Endothelial cell of umbilical vein (primary cell): ENCODE measurements at places on chromosomes 3 and 15. TPM values are rescaled to one million over a fixed set of nuclear protein-coding genes. Genes with fewer than 3 reads are reported as not detected.

- H3K4me1 ChIP-seq: no peaks in the 10 kb centered on the region
- no peaks in the 10 kb centered on the region for H3K36me3 ChIP-seq
- no peaks in the 10 kb centered on the region for H3K27me3 ChIP-seq
- no peak overlapping the region for H3K27ac ChIP-seq
Measured at GRCh38 chr3:73664389-73664788, 39.6 kb upstream of the PDZRN3 start.

DNA sequence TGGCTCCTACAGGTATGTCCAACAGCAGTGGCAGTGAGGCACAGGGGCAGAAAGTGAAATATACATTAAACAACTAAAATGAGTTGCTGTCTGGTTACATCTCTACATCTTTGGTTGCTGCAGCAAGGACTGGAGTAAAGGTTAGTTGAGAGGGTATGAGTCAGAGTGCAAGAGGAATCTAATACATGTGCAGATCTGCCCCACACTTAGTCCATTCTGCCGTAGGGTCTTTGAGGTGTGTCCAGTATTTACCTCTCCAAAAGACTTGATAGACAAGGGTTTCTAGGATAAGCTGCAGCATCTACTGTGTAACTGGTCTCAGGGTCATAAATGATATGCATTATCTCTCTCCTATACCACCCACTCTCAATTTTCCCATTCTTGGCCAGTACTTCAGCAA, 6.2 kb upstream of the NEDD4 start:
- H3K4me3 ChIP-seq: no peak overlapping the region
- no peak for DNase-seq
- no peaks in the 10 kb centered on the region for H3K4me1 ChIP-seq
- no peaks in the 10 kb centered on the region for H3K36me3 ChIP-seq
- no peaks in the 10 kb centered on the region for H3K27me3 ChIP-seq

- H3K27me3 ChIP-seq: no peaks in the 10 kb centered on the region
- H3K4me1 ChIP-seq: no peaks in the 10 kb centered on the region
- H3K4me3 ChIP-seq: no peak overlapping the region
- H3K36me3 ChIP-seq: no peaks in the 10 kb centered on the region
Measured at GRCh38 chr3:17065315-17065714, 180.6 kb downstream of the PLCL2 start.

- DNase-seq: no peak
- H3K27ac ChIP-seq: no peak overlapping the region
- H3K36me3 ChIP-seq: no peaks in the 10 kb centered on the region
- no peak overlapping the region for H3K4me3 ChIP-seq
- H3K4me1 ChIP-seq: no peaks in the 10 kb centered on the region
- H3K27me3 ChIP-seq: peaks cover 10% of the 10 kb centered on the region
Measured at GRCh38 chr3:24483873-24484272, 10.8 kb downstream of the THRB start.

DNA sequence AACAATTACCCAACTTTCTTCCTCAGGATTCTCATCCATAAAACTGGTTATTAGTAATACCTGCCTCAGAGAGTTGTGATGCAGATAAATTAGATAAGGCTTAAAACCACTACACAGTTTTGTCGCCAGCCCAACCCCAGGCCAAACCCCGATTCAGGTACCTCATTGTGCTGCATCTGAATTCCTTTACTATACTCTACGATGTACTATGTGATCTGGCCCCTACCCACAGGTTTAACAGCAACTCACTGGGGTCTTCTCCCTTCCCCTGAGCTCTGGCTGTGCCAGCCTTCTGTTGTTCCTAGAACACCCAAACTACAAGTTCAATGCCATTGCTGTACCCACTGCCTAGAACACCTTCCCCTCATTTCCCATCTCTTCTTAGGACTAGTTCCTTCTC, 64.6 kb downstream of the MYO5A start:
- DNase-seq: no peak
- no peak overlapping the region for H3K4me3 ChIP-seq
- H3K27ac ChIP-seq: peak overlapping the region; percentile 23
- no peaks in the 10 kb centered on the region for H3K36me3 ChIP-seq

GRCh38 chr3:122515020-122515468, 305 bp upstream of the KPNA1 start:
- DNase-seq: no peak
- H3K4me3 ChIP-seq: peak overlapping the region; percentile 55
- H3K36me3 ChIP-seq: no peaks in the 10 kb centered on the region
- H3K4me1 ChIP-seq: peaks cover 14% of the 10 kb centered on the region
- peak overlapping the region; percentile 72 for H3K27ac ChIP-seq
- peaks cover 8% of the 10 kb centered on the region for H3K27me3 ChIP-seq

GRCh38 chr15:74525309-74525708, 15.7 kb upstream of the ARID3B start:
- H3K4me1 ChIP-seq: peaks cover 14% of the 10 kb centered on the region
- peak; percentile 83 for DNase-seq
- peak overlapping the region; percentile 43 for H3K27ac ChIP-seq
- H3K27me3 ChIP-seq: no peaks in the 10 kb centered on the region
- no peak overlapping the region for H3K4me3 ChIP-seq

DNA sequence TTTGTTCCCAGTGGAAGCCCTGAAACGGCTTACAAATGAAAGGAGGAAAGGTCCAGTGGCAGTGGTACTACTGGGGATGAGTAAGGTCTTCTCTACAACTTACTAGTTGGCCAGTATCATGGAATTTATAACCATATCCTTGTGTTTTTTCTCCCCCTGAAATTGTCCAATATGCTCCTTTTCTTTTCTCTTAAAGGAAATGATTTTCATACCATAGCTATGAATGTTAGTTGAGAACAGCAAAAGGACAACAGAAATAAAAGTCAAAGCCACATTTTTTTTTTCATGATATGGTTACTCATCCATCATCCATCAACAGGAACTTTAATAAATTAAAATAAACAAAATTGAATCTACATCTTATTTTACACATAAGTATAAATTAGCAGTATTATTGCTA, 450.4 kb downstream of the MFSD1 start:
- peaks cover 6% of the 10 kb centered on the region for H3K4me1 ChIP-seq
- DNase-seq: peak; percentile 76
- peaks cover 6% of the 10 kb centered on the region for H3K27me3 ChIP-seq
- H3K4me3 ChIP-seq: no peak overlapping the region

- H3K36me3 ChIP-seq: no peaks in the 10 kb centered on the region
- DNase-seq: no peak
- H3K27me3 ChIP-seq: no peaks in the 10 kb centered on the region
- H3K4me3 ChIP-seq: no peak overlapping the region
Measured at GRCh38 chr3:128867200-128868125, 12.0 kb upstream of the ACAD9 start.

DNA sequence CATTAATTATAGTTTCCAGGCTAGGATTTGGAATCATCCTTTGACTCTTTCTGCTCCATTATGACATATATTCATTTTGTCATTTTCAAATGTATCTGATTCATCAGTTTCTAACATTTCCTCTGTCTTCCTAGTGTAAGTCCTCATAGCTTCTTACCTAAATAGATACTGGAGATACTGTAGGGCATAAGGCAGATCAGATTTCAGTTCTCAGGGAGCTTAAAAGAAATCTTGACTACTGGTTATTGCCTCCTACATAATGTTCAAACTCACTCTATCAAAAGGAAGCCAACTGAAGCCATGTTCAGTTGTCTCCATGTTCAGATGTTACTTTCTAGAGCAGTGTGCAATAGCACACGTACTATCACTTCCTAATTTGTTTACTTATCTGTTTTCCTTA, 29.6 kb upstream of the CTDSPL2 start:
- no peaks in the 10 kb centered on the region for H3K36me3 ChIP-seq
- no peaks in the 10 kb centered on the region for H3K4me1 ChIP-seq
- H3K27ac ChIP-seq: no peak overlapping the region
- no peaks in the 10 kb centered on the region for H3K27me3 ChIP-seq
- H3K4me3 ChIP-seq: no peak overlapping the region

- H3K4me3 ChIP-seq: no peak overlapping the region
- H3K27ac ChIP-seq: no peak overlapping the region
- no peaks in the 10 kb centered on the region for H3K36me3 ChIP-seq
- H3K27me3 ChIP-seq: no peaks in the 10 kb centered on the region
Measured at GRCh38 chr3:98603580-98603979, 10.2 kb upstream of the CPOX start.

DNA sequence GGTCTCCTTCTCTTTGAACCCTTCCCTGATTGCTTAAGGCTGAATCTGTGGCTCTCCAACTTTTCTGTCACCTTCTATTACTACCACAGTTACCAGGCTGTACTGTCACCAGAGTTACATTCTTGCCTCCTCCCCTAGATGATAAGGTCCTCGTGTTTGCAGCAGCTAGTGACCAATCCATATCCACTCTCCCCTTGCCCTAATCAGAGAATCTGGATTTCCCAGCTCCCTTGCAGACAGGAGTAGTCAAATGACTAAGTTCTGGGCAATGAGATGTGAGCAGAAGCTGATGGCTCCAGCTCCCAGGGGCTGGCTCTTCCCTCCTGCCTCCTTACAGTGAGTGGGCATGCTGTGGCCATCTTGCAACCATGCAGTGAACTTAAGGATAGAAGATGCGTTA, 95.4 kb upstream of the VGLL4 start:
- H3K4me1 ChIP-seq: no peaks in the 10 kb centered on the region
- peaks cover 8% of the 10 kb centered on the region for H3K27me3 ChIP-seq
- H3K27ac ChIP-seq: no peak overlapping the region
- no peak for DNase-seq
- H3K4me3 ChIP-seq: no peak overlapping the region
- H3K36me3 ChIP-seq: no peaks in the 10 kb centered on the region

- H3K36me3 ChIP-seq: no peaks in the 10 kb centered on the region
- no peak overlapping the region for H3K4me3 ChIP-seq
- H3K27me3 ChIP-seq: no peaks in the 10 kb centered on the region
- no peak for DNase-seq
- peaks cover 35% of the 10 kb centered on the region for H3K4me1 ChIP-seq
Measured at GRCh38 chr15:66405007-66405406, 18.3 kb downstream of the MAP2K1 start.

- no peak overlapping the region for H3K27ac ChIP-seq
- H3K4me3 ChIP-seq: no peak overlapping the region
- peaks cover 11% of the 10 kb centered on the region for H3K27me3 ChIP-seq
- DNase-seq: no peak
- H3K36me3 ChIP-seq: no peaks in the 10 kb centered on the region
Measured at GRCh38 chr3:128995737-128996136, 1.9 kb upstream of the CFAP92 start.

DNA sequence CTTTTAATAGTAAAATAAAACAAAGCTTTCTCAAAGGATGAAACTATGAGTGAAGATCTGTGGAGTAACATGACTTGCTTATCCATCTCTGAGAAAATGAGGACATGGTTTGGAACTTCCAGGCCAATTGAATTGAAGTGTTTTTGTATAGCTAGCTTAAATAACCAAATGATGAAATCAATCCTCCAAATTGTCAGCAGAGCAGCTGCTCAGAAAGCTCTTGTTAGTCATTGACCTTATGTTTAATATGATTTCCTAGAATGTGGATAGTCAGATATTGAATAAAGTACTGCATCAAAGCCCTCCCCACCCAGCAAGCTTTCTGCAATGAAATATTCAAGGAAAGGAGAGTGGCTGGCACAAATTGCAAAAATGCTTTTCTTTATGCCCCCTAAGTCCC, 437.2 kb downstream of the MFSD1 start:
- no peak overlapping the region for H3K27ac ChIP-seq
- H3K4me3 ChIP-seq: no peak overlapping the region
- no peak for DNase-seq
- H3K4me1 ChIP-seq: no peaks in the 10 kb centered on the region
- H3K36me3 ChIP-seq: no peaks in the 10 kb centered on the region
- H3K27me3 ChIP-seq: no peaks in the 10 kb centered on the region

DNA sequence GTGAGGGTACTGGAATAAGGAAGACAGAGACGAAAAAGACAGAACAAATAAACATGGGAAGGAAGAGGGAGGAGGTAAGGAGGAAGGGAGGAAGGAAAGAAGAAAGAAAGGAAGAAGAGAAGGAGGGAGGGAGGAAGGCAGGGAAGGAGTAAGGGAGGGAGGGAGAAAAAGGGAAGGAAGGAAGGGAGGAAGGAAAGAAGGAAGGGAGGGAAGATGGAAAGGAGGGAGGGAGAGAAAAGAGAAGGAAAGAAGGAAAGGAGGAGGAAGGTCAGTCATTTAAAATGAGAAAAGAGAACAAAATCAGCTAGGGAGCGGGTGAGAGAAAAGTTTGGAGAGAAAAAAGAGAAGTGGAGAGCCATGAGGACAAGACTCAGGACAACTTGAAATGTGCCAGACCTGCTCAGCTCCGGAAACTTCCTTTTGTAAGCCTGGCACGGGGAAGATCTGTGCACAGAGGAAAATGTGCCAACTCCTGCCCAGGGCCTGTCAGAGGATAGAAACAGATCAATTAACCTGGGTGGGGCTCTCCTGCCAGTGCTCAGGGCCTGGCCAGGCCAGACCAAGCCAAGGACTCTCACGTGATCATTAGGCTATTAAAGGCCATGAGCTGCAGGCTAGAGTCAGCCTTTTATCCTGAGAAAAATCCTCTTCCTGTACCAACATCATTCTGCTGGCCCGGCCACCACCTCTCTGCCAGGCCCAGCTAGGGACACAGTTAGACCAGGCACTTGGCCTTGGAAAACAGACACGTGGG, 50.1 kb upstream of the BCL6 start:
- peaks cover 2% of the 10 kb centered on the region for H3K27me3 ChIP-seq

GRCh38 chr15:88397506-88397905, 69.7 kb downstream of the MRPL46 start:
- DNase-seq: no peak

GRCh38 chr3:141455603-141456300, 31.1 kb upstream of the RASA2 start:
- no peaks in the 10 kb centered on the region for H3K27me3 ChIP-seq
- DNase-seq: no peak
- H3K4me3 ChIP-seq: no peak overlapping the region

- no peaks in the 10 kb centered on the region for H3K36me3 ChIP-seq
- H3K27me3 ChIP-seq: no peaks in the 10 kb centered on the region
- no peak overlapping the region for H3K4me3 ChIP-seq
Measured at GRCh38 chr15:42804739-42805138, 67.8 kb upstream of the CDAN1 start.

- no peaks in the 10 kb centered on the region for H3K36me3 ChIP-seq
- H3K27me3 ChIP-seq: peaks cover 12% of the 10 kb centered on the region
- no peak overlapping the region for H3K27ac ChIP-seq
- no peak for DNase-seq
- H3K4me1 ChIP-seq: peaks cover 9% of the 10 kb centered on the region
Measured at GRCh38 chr3:14318646-14319045, 83.8 kb upstream of the SLC6A6 start.

- no peak for DNase-seq
- H3K4me1 ChIP-seq: no peaks in the 10 kb centered on the region
- H3K36me3 ChIP-seq: no peaks in the 10 kb centered on the region
Measured at GRCh38 chr3:176167272-176167671, 1030.0 kb downstream of the TBL1XR1 start.

DNA sequence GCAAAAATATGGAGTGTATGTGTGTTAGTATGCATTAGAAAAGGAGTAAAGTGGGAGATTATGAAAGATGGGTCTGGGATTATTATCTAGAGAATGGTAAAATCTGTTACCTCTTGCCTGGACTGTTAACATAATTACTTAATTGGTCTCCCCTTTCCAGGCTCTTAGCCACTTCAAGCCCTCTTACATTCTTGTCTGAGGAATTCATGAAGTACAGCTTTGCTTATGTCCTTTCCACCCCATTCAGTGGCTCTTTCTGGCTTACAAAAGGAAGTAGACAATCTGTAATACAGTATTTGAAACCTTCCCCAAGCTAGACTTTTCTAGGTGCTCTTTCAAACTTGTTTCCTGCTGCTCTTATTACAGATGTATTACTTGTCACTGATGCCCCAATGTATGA, 129.8 kb downstream of the MBNL1 start:
- H3K4me3 ChIP-seq: no peak overlapping the region
- DNase-seq: no peak
- H3K27me3 ChIP-seq: no peaks in the 10 kb centered on the region

Gene ZNF660
- 1.0 and 1.5 TPM in 2 replicates for total RNA-seq

Gene ZNF80
- not detected in 2 replicates for total RNA-seq

Gene GADL1
- not detected in 2 replicates for total RNA-seq

Gene GATA2
- 62.2 and 63.9 TPM in 2 replicates for total RNA-seq

Gene CLEC3B
- total RNA-seq: not detected in 2 replicates

Gene RASGRP1
- 0.38 TPM in 1 of 2 replicates, not detected in the other for total RNA-seq

Gene ZFYVE19
- 24.8 and 29.7 TPM in 2 replicates for total RNA-seq

Gene CLDN18
- total RNA-seq: not detected in 2 replicates
